T-cell (primary cell): ENCODE measurements at places on chromosomes 11 and 22. TPM values are rescaled to one million over a fixed set of nuclear protein-coding genes. Genes with fewer than 3 reads are reported as not detected.

DNA sequence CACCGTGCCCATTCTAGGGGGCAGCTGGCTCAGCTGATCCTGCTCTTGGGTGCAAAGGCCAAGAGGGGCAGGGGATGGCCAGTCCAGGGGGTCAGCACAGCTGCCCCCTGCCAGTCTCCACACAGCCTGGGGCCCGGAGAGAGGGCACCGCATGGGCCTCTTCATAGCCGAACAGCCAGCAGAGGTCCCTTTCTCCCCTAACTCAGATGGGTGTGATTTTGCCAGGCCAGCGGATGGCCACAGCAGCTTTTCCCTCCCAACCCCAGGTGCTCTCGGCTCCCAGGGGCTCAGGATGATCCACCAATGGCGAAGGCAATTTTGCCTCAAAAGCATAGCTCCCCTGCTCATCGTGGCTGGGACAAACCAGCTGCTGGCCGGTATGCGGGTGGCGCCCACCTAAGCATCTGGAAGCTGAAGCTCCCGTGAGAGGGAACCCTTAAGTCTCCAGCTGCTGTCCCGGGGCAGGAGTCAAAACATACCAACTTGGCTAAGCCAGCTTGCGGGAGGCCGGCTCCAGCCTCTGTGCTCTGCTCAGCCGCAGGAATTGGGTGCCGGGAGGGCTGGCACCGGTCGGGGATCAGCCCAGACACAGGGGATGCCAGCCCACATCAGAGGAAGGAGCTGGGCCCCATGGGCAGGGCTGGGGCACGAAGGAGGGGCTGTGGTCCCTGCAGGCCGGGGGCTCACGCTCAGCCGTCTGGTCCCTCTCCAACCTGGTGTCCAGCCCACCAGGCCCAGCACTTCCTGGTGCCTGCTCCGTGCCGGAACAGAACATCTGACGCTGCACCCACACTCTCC is 30.5 kb upstream of the GNB1L start:
- no peak for DNase-seq

- DNase-seq: no peak
Measured at GRCh38 chr11:108498816-108499408, 728 bp upstream of the POGLUT3 start.

DNA sequence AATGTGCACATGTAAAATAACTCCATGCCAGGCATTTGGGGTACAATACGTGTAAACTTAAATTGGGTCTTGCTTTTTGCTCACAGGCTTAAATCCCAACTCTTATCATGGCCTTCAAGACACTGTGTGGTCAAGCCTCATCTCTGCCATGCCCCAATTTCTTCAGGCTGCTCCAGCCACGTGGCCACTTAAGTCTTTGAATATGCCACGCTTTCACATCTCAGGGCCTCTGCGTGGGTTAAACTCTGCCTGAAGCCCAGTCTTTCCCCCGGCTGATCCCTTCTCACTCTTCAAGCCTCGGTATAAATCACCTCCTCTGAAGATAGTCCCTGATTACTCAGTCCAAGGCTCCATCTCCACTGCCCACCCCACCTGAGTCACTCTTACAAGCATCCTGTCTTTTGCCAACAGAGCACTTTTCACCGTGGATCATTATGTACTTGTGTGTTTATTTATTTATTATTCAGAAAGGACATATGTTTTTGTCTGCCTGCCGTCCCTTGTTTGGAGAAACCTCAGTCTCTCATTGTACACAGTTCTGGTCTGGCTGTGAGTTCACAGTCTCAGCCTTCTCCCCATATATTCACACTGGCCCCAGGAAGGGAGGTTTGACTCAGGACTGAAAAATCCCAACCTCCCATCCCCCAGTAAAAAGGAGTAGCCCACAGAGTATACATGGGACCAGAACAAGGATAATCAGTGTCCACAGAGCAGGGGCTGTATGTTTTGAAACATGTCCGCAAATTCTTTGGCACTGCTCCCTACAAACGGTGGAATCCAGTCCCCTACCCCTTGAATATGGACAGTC is 344.7 kb downstream of the MN1 start:
- DNase-seq: no peak

DNA sequence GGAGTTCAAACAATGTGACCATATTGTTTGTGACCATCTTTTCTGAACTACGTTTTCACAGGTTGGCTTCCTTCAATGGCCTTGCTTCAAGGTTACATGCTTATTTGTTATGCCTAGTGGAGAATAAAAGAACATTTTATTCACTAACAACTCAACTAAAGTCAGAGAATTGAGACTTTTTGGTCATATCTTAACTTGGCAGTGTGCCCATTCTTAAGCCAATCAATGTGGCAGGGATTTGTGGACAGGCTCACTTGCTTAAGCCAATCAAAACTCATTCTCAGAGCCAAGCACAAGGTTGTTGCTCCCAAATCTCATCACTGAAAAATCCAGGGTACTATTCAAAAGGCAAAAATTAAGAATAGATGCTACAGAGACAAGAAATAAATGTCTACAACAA is 455.8 kb upstream of the FAT3 start:
- DNase-seq: no peak

- peak; percentile 71 for DNase-seq
Measured at GRCh38 chr11:128039140-128040021, 548.0 kb downstream of the ETS1 start.

GRCh38 chr11:32386770-32387377 is 48.5 kb downstream of the WT1 start:
- no peak for DNase-seq

DNA sequence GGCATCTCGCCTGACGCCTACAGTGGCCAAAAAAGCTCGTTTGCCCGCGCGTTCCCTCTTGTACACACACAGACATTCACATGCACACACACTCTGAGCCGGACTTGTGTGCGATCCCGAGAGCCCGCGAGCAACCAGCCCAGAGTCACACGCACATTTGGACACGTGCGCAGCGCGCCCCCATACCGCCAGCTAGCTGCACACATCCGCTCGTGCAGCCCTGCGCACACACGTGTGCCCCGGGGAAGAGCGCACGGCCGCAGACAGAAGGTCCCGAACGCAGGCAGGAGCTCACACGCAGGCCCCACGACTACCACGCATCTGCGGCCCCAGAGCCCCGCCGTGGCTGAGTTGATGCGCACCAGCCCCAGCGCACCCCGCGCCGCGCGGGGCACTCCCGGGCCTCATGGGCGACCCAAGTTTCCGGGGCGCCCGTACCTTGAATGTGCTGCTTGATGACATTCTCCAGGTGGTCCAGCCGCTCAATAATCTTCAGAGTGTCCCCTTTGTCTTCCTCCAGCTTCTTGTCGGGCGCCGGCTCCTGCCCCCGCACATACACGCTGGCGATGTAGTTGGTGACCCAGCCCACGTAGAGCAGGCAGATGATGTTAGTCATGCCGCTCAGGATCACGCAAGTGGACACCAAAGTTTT is 758 bp downstream of the GALNT18 start:
- no peak for DNase-seq

DNA sequence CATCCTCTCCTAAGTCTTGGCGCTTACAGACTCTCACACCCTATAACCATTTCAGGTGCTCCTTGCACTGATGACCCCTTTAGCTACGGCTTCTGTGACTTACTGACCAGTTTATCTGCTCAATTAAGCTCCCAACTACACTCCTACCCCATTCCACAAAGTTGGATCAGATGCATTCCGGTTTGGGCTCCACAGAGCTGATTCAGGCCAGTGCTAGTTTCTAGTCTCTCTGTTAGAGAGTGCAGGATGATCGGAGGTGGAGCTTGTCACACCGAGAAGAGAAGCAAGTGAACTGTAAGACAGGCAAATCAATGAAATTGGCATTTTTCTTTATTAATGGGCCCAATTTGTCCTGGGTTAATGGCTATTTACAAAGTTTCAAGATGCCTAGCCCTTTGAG is 436.8 kb upstream of the CADM1 start:
- no peak for DNase-seq

GRCh38 chr11:58912124-58912523 is 27.2 kb upstream of the GLYATL1 start:
- no peak for DNase-seq

GRCh38 chr11:76296731-76297542 is 84.0 kb downstream of the THAP12 start:
- no peak for DNase-seq

DNA sequence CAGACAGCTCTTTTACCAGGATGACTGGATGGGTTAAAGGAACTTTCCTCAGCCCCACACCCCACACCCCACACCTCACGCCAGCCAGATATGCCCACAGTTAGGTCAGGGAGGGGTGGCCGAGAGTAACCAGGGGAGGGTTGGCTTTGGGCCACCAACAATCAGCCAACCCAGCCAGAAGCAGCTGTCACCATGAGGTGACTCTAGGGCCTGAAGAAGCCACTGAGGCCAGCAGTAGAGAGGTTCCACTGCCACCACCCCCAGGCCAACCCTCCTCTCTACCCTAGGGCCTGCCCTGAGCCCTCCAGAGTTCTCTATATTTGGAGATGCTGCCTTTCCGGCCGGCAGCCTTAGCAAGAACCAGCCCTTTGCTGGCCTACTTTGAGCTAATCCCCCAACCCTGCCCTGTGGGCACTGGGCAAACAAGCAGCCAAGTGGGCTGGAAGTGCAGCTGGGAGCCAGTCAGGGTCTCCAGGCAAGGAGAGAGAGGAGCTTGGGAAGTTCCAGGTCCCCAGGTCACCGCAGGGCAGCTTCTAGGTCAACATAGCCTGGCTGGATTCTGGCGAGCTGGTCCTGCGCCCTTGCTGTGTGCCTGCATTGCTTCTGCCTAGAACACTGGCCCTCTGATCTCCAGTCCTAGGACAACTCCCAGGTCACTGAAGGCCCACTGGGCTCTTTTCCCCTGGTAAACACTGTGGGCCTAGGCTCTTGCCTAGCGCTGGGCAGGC is 12.0 kb upstream of the SYT8 start:
- no peak for DNase-seq

GRCh38 chr11:9700105-9700801 is 36.4 kb downstream of the SWAP70 start:
- DNase-seq: no peak

The TMPRSS13 gene
- total RNA-seq: 4.7 TPM

The ME3 gene
- total RNA-seq: 5.0 TPM
